Activated T-helper 1 cell treated with anti-CD3 and anti-CD28 coated beads, Interleukin-12 subunit alpha, Interleukin-12 subunit beta, Interleukin-2, Interleukin-4 antibody, amounts not matched to agents 30 ng/mL and 10 ng/mL and 1 ng/mL, durations not matched to agents 14 hours and 24 hours and 36 hours (primary cell): ENCODE measurements at places on chromosomes 12 and 14. TPM values are rescaled to one million over a fixed set of nuclear protein-coding genes. Genes with fewer than 3 reads are reported as not detected.

GRCh38 chr12:30687265-30687986 lies 8.2 kb downstream of the IPO8 start:
- no peak overlapping the region for H3K4me3 ChIP-seq
- H3K27me3 ChIP-seq: no peaks in the 10 kb centered on the region
- peaks cover 17% of the 10 kb centered on the region for H3K4me1 ChIP-seq
- H3K27ac ChIP-seq: no peak overlapping the region

DNA sequence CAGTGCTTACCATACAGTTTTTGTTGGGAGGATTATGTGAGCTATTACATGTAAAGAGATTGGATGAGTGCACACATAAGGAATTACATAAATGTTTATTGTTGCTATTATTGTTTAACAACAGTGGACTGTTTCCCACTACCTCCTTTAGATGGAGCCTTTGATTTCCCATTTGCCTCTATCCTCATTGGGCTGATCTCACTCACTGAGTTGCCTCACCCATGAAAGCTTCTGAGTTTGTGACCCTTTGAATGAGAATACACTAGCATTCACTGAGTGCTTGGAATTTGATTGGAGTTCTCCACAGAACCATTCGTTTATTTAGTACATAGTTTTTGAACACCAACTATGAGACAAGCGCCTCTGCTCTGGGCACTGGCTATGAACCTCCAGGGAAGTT lies 121.0 kb downstream of the HELB start:
- no peak for DNase-seq
- no peaks in the 10 kb centered on the region for H3K4me1 ChIP-seq
- H3K27me3 ChIP-seq: peaks cover 10% of the 10 kb centered on the region

DNA sequence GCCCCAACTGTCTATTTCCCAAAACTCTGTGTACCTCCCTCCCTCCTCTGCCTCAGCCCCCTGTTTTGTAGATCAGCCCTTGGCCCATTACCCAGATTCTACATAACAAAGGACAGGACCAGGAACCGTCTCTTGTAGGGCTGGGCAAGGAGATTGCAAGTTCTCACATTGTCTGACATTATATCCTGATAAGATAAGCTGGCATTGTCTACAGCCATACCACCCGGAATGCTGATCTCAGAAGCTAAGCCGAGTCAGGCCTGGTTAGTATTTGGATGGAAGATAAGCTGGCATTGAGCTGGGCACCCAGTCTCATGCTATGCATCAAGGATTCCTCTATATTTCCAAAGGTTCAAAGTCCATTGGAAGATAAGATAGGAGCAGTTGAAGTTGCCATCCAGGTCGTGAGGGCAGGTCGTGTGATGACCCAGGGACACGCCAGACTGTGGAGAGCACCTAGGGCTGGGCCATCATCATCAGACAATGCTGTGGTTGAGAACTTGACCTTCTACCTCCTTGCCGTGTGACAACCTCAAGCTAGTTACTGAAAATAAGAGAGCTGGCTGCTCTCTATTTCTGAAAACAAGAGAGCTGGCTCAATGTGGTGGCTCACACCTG lies 29.5 kb downstream of the PHETA1 start:
- H3K4me1 ChIP-seq: no peaks in the 10 kb centered on the region
- H3K27ac ChIP-seq: no peak overlapping the region
- peaks cover 4% of the 10 kb centered on the region for H3K27me3 ChIP-seq
- H3K36me3 ChIP-seq: no peaks in the 10 kb centered on the region

The DNAH10 gene
- total RNA-seq: 0.12 and 0.31 TPM in 2 replicates

The TMEM179 gene
- 0.12 and 0.36 TPM in 2 replicates for total RNA-seq

GRCh38 chr12:12779529-12779928 lies 5.9 kb upstream of the APOLD1 start:
- H3K4me3 ChIP-seq: no peak overlapping the region
- no peaks in the 10 kb centered on the region for H3K4me1 ChIP-seq
- peaks cover 3% of the 10 kb centered on the region for H3K36me3 ChIP-seq
- H3K27ac ChIP-seq: no peak overlapping the region
- peaks cover 6% of the 10 kb centered on the region for H3K27me3 ChIP-seq
- no peak for DNase-seq

DNA sequence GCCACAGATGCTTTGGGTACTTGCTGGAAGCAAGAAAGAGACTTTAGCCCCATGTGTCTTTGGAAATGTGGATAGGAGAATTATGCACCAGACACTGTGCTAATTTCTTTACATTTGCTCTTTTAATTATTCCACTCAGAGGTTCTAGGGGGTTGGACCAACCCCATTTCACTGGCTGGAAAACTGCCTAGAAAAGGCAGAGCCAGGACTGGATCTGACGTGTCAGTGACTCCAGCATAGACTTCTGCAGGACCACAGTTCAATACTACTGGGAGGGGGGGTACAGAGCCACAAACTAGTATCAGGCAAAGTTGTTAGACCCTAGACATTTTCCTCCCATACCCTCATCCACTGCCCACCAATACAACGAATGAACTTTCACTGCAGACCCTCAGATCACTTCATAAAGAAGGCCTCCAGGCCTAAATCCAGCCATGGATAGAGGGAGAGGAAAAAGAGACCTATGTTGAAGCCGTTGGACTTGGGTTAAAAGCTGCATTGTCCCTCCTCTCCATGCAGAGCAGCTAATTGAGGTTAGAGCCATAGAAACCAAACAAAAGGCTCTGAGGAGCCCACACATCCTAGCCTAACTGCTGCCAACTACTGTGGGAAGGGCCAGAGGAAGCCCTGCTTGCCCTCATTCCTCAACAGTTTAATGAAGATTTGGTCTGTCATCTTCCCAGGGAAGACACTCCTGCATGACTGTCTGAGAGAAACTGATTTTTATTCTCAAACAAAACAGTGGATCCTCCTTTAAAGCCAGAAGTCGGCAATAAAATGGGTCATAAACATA lies 68.7 kb downstream of the STON2 start:
- H3K27me3 ChIP-seq: no peaks in the 10 kb centered on the region
- no peaks in the 10 kb centered on the region for H3K36me3 ChIP-seq
- DNase-seq: no peak
- no peak overlapping the region for H3K4me3 ChIP-seq
- no peak overlapping the region for H3K27ac ChIP-seq

DNA sequence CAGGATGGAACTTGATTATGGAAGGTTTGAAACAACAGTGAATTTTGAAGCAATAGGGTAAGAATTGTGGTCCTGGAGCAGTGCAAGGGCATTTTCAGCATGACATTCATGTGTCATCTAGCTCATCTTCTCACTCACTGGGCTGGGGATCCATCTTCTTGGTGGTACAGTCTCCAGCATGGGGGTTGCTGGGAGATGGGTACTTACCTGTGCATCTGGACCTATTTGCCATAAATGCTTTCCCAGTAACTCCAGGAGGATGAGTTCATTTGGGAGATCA lies 7.2 kb downstream of the HSP90AA1 start:
- peaks cover 58% of the 10 kb centered on the region for H3K4me1 ChIP-seq
- peaks cover 64% of the 10 kb centered on the region for H3K36me3 ChIP-seq
- no peak for DNase-seq
- peak overlapping the region; percentile 26 for H3K27ac ChIP-seq
- no peak overlapping the region for H3K4me3 ChIP-seq
- H3K27me3 ChIP-seq: no peaks in the 10 kb centered on the region

GRCh38 chr14:22448035-22448904 lies 140.8 kb downstream of the DAD1 start:
- no peaks in the 10 kb centered on the region for H3K36me3 ChIP-seq
- no peak overlapping the region for H3K4me3 ChIP-seq
- no peak overlapping the region for H3K27ac ChIP-seq
- no peaks in the 10 kb centered on the region for H3K27me3 ChIP-seq

DNA sequence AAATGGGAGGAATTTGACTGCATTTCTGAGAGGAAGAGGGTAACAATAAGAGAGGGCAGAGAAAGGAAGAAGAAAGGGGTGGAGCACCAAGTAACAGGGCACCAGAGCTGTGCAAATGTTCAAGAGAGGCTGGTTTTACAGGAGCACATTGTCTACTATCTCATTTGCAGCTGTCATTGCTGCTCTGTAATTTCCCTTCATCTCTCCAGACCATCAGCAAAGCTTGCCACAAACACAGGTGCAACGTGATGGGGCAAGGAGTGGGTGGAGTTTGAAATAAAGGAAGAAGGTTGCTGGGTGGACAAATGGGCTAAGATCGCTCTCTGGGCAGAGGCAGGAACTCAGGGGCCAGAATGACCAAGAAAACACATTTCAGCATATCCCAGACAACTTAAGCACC lies 47.9 kb upstream of the PLEKHG6 start:
- H3K27me3 ChIP-seq: peaks cover 3% of the 10 kb centered on the region
- no peaks in the 10 kb centered on the region for H3K36me3 ChIP-seq
- H3K4me1 ChIP-seq: peaks cover 27% of the 10 kb centered on the region
- H3K4me3 ChIP-seq: no peak overlapping the region

The IGF1 gene
- total RNA-seq: 0.34 and 0.83 TPM in 2 replicates

The ADAMTS20 gene
- not detected in 2 replicates for total RNA-seq

DNA sequence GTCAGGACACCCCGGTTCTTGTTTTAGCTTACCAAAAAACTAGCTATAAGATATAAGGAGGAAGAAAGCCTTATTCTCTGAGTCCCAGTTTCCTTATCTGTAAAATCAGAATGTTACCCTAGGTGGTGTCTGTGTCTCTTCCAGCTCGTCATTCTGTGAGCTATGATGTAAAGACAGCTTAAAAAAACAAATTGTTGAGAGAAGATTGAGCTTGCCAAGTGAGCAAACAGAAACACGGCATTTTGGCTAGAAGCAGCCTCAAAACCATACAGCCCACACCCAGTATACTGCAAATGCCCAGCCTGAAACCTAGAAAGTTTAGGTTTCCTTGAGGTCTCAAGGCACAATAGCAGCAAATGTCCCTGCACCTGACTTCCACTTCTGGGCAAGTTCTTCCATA lies 151.4 kb downstream of the SSPN start:
- no peak overlapping the region for H3K27ac ChIP-seq
- DNase-seq: no peak
- no peaks in the 10 kb centered on the region for H3K36me3 ChIP-seq
- H3K4me3 ChIP-seq: no peak overlapping the region
- H3K27me3 ChIP-seq: no peaks in the 10 kb centered on the region

GRCh38 chr12:106645074-106645421 lies 62.2 kb downstream of the RFX4 start:
- no peak overlapping the region for H3K27ac ChIP-seq
- no peak for DNase-seq
- no peaks in the 10 kb centered on the region for H3K36me3 ChIP-seq
- peaks cover 5% of the 10 kb centered on the region for H3K27me3 ChIP-seq
- no peaks in the 10 kb centered on the region for H3K4me1 ChIP-seq

GRCh38 chr12:16495196-16495595 lies 110.8 kb downstream of the LMO3 start:
- no peak overlapping the region for H3K4me3 ChIP-seq
- H3K27ac ChIP-seq: no peak overlapping the region
- no peaks in the 10 kb centered on the region for H3K36me3 ChIP-seq
- DNase-seq: no peak
- H3K4me1 ChIP-seq: no peaks in the 10 kb centered on the region
- no peaks in the 10 kb centered on the region for H3K27me3 ChIP-seq

GRCh38 chr12:46982629-46983392 lies 96.6 kb upstream of the PCED1B start:
- no peaks in the 10 kb centered on the region for H3K4me1 ChIP-seq
- H3K36me3 ChIP-seq: no peaks in the 10 kb centered on the region
- H3K4me3 ChIP-seq: no peak overlapping the region
- H3K27me3 ChIP-seq: peaks cover 8% of the 10 kb centered on the region
- no peak overlapping the region for H3K27ac ChIP-seq

The NXPH4 gene
- total RNA-seq: 0.36 and 0.49 TPM in 2 replicates

DNA sequence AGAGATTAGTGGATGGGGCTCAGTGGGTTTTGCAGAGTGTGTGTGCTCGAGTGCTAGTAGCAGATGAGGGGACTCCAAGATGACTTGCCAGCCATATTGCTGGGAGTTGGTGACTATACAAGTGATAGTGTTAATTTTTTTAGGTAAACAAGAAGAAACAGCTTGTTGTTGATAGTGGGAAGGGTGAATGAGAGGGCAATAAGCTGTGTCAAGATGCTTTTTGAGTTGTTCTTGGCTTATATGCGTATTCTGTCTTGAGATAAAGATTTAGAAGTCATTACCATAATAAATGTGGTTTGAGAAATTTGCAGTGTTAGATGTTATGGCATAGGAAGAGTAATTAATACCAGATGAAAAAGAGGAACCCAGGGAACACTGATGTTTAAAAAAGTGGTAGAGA lies 75.3 kb downstream of the RCOR1 start:
- no peak overlapping the region for H3K27ac ChIP-seq
- H3K4me3 ChIP-seq: no peak overlapping the region
- peaks cover 5% of the 10 kb centered on the region for H3K36me3 ChIP-seq
- H3K4me1 ChIP-seq: peaks cover 5% of the 10 kb centered on the region
- H3K27me3 ChIP-seq: no peaks in the 10 kb centered on the region

GRCh38 chr12:3152011-3152511 lies 74.9 kb downstream of the TSPAN9 start:
- H3K4me1 ChIP-seq: no peaks in the 10 kb centered on the region
- no peaks in the 10 kb centered on the region for H3K36me3 ChIP-seq
- no peak overlapping the region for H3K4me3 ChIP-seq
- H3K27me3 ChIP-seq: peaks cover 9% of the 10 kb centered on the region
- no peak overlapping the region for H3K27ac ChIP-seq
- no peak for DNase-seq

DNA sequence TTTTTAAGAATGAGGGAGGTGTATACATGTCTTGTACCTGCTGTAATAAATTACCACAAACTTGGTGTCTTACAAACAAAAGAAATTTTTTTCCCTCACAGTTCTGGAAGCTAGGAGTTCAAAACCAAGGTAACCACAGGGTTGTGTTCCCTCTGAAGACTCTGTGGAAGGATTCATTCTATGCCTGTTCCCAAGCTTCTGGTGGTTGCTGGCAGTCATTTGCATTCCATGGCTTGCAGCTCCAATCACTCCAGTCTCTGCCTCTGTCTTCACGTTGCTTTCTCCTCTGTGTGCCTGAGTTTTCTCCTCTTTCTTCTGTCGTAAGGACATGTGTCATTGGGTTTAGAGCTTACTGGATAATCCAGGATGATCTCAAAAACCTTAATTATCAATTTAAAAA lies 15.4 kb upstream of the ZNF641 start:
- no peaks in the 10 kb centered on the region for H3K36me3 ChIP-seq
- H3K4me3 ChIP-seq: no peak overlapping the region
- H3K4me1 ChIP-seq: no peaks in the 10 kb centered on the region
- H3K27ac ChIP-seq: no peak overlapping the region
- peaks cover 15% of the 10 kb centered on the region for H3K27me3 ChIP-seq
- no peak for DNase-seq

The PAPLN gene
- total RNA-seq: 0.39 and 0.96 TPM in 2 replicates

GRCh38 chr14:105200074-105200473 lies 19.0 kb upstream of the NUDT14 start:
- DNase-seq: no peak
- no peak overlapping the region for H3K4me3 ChIP-seq
- H3K27me3 ChIP-seq: peaks cover 13% of the 10 kb centered on the region
- H3K27ac ChIP-seq: no peak overlapping the region
- peaks cover 5% of the 10 kb centered on the region for H3K4me1 ChIP-seq
- no peaks in the 10 kb centered on the region for H3K36me3 ChIP-seq
